ENCODE measurements at places on chromosomes 5 and 9.

- DNase-seq = no peak
These were observed 34.5 kb downstream of the TBCA start for GRCh38 chr5:77741608-77742007.

- DNase-seq = no peak
These were observed 1339.3 kb downstream of the EFNA5 start for GRCh38 chr5:106331415-106331814.

GRCh38 chr5:106849266-106849665, 821.5 kb downstream of the EFNA5 start:
- DNase-seq = no peak

DNA sequence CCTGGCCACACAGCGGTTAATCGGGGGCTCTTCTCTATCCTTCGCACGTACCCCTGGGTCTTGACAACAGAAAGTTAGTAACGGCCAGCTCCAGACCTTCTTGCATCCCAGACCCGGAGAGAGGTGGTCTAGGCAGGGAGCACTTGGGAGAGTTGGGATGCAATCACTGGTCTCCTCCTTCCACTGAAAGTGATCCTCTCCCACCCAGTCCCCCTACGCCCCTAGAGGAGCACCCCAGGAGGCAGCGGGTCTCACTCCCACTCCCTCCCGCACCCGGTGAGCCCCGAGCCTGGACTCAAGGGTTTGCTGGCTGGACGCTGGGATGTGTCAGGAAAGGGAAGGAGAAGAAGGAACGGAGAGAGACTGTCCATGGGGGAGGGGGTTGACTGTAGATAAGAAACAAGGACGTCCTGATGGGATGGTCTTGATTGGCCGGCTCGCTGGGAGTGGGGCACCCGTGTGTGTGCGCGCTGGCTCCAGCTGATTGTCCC, 2.0 kb downstream of the RORB start:
- no peak for DNase-seq

GRCh38 chr9:133991214-133991921, 756 bp downstream of the VAV2 start:
- no peak for DNase-seq

GRCh38 chr5:137148159-137148558, 351.0 kb downstream of the SPOCK1 start:
- no peak for DNase-seq

GRCh38 chr9:98944734-98945074, 997 bp downstream of the COL15A1 start:
- no peak for DNase-seq
